Kidney capillary endothelial cell (primary cell): ENCODE measurements at places on chromosomes 2 and 18.

DNA sequence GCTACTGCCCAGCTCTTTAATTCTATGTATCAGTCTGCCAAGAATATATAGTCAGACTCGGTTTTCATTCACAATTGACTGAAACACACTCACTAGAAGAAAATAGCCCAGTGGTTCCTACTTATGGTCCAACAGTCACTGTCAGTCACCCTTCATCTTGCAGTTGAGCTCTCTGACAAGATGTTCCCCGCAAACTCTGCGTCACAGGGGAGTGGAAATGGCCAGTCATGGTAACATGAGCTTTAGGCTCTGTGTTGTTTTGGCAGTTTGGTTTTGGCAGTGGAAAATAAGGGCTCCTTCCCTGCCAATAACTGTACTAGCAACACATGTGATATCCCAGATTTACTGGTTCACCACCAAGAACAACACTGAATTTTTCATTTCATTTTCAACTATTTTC lies 122.5 kb downstream of the PRPF40A start:
- no peak for DNase-seq

DNA sequence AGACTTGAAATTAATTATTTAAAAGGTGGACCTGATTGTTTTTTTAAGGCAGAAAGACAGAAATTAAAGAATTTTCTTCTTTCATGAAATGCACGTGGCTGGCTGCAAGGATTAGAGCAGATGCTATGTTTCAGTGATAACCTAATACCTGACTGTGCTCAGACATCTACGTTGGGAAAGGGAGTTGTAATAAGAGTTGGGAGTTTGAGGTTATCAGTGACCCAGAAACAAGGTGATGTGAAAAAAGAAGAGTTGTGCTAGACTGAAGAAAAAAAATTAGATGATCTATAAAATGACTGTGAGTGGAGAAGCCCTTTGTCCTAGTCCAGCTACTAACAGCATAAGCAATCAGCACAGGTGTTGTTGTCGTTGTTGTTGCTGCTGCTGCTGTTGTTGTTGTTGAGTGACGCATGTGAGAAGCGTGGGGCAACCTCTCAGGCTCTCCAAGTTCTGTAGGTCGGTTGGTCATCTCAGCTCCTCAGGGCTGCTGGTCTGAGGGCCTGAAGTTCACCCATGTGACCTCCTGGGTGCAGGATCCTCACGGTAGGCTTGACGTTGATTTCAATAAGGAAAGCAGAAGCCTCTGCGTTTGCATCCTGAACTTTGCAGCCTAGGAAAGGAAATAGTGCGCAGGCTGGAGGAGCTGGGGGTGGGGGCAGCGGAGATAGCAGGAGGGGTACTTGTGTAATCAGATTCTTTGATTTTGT lies 7.6 kb downstream of the POU3F3 start:
- no peak for DNase-seq

DNA sequence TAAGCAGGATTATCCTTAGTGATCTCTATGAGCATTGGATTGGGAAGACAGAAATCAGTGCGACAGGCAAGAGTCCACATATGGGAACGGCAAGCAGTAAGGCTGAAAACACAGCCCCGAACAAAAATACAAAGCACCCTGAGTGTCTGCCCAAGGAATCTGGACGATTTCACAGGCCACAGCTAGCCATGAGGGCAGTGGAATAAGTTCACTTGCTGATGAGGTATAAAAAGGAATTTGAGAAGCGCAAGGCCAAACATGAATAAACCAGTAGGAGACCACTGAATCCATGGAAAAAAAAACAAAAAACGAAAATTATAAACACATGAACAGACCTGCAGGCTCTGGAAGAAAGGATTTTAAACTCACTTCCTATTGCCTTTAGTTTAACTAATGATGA lies 24.3 kb downstream of the WDSUB1 start:
- DNase-seq, result no peak

GRCh38 chr2:46990231-46990588 lies 74.6 kb upstream of the MCFD2 start:
- no peak for DNase-seq

DNA sequence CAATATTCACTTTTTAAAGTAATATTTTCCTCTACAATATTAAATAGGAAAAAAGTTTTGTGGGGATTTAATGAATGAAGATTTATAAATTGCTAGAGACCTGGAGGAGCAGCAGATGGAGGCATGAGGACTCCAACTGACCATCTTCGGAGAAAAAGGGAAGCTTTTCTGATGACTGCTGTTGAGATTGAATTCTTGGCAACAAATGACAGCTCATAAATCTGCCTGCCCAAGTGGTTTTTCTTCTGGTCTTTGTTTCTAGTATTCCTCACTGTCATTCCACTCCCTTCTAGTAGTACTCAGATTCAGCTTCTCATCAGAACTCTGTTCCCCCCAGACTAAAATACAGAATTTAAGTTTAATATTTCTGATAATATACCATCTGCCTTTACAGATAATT lies 157.0 kb downstream of the EML6 start:
- no peak for DNase-seq

DNA sequence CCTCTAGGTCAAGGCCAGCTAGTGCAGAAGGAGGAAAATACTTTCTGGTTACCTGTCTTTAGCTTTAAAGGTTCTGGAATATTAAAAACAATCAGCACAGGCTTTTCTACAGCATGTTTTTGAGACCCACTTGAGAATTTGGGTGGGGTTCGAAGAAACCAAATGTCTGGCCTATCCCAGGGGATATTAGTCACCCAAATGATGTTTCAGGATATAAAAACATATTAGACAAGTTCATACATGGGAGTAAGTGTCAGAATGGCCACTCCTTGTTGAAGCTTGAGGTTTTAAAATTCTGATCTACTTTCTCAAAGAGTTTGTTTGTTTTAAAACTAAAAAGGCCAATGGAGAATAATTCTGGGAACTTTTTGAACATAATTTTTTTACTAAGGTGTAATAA lies 158.6 kb upstream of the DLX2 start:
- DNase-seq, result no peak

DNA sequence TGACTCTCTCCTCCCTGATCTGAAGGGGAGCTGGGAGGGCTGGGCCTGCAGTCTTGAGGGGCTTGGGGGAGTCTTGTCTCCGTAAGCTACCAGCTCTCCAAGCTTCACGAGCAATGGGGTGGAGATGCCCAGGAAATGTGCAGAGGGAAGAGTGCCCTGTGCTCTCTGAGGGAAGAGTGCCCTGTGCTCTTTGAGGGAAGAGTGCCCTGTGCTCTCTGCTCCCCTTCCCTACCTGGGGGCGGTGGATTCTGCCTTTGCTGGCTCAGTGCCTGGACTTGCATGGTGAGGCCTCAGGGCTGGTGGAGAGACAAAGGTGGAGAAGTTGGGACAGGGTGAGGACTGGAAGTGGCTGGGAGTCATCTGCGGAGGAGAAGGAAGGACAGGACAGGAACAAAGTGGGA lies 72.7 kb downstream of the TWIST2 start:
- no peak for DNase-seq

DNA sequence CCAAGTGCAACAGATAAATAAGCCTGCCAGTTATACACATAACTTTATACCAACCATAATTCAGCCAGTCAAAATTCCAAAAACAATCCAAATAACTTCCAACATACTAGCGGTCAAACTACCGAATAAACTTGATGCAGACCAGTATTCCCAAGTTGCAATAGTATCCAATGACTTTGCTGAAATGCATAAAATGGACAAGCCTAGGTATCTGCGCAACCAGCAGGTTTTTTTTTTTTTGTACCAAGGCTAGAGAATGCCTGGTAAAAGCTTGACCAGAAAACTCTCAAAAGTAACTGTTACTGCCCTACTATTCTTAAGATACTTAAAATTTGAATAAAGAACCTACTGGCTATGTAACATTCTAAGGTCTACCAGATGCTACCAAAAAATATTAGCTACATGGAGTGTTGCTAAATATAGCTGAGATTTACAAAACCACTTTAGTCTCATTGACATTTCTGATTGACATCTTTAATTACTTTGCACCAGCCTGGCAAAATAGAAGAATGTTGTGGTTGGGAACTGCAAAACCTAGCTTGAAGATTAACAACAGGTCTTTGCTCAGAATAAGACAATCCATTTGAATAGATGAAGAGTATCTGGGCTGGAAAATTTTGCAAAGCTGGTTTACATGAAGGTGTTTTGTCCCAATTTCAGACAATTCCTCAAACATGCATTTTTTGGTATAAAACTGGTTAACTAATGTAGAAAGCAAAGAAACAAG lies 7.3 kb downstream of the SRSF7 start:
- no peak for DNase-seq

- no peak for DNase-seq
These were observed 351.9 kb upstream of the SMIM21 start for GRCh38 chr18:75779450-75779849.

DNA sequence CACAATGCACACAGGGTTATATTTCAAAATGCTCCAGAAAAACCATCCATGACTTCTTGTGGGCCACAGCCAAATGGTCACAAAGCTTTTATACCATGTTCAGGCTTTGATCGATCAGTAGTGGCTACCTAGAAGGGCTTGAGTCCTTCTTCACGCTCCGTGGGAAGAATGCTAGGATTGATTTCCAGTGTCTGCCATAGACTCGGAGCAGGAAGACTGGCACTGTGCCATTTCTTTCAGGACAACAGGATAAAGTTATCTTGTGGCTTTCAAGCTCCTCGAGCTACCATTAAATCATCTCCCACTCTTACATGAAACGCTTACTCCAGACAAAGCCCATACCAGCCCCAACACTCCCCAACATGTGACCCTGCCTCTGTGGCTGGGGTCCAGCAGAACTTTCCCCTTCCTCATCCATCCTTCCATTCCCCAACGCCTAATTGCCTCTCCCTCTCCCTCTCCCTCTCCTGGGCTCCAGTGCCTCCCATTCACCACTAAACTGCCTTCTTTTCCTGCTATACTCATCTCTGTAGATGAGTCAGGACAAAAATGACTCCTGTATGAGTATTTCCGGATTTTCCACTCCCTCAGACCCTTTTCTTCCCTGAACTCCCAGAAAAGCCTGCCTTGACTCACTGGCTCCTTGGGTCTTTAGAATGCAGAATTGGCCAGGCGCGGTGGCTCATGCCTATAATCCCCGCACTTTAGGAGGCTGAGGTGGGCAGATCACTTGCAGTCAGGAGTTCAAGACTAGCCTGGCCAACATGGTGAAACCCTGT lies 40.9 kb downstream of the ADD2 start:
- DNase-seq, result peak; percentile 75

- DNase-seq, result no peak
These were observed 70.6 kb downstream of the GDF7 start for GRCh38 chr2:20737505-20737904.

DNA sequence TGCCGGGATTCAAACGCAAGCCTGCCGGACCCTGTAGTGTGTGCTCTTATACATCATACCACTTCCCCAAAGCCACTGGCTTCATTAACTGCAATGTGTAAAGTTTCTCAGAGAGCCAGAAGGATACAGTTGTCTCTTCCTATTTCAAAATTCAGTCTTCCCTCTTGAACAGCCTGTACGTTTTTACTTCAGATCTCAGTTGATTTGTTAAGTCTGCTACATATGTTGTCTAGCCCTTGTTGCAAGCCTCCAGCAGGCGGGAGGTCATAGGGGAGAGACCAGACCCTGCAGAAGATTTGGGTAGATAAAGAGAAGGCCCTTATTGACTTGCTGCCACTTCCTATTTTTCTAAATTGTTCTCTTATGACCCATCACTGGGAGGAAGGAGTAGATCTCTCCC lies 56.2 kb downstream of the ARHGEF33 start:
- no peak for DNase-seq

DNA sequence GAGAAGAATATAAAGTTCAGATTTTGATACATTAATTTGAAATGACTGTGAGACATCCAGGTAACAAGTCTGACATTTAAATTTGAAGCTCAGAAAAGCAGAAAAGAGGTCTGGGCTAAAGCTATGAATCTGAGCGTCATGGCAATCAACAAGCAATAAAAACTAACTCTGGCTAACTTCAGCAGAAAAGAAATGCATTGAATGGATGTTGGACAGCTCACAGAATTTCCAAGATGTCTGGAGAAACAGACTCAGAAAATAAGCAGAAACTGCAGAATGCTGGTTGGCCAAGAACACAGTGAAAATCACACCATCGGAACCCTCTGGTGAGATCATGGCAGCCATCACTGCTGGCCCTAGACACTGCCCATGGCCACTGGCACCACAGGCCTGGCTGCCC lies 366.6 kb downstream of the METTL4 start:
- DNase-seq, result no peak

GRCh38 chr2:11160731-11161455 lies 5.6 kb downstream of the SLC66A3 start:
- no peak for DNase-seq

- DNase-seq, result peak; percentile 27
These were observed 155.8 kb upstream of the TANK start for GRCh38 chr2:161004379-161004778.

- DNase-seq, result no peak
These were observed 127.9 kb downstream of the PIEZO2 start for GRCh38 chr18:11021477-11021876.
